ENCODE measurements at places on chromosomes 4 and X. TPM values are rescaled to one million over a fixed set of nuclear protein-coding genes. Genes with fewer than 3 reads are reported as not detected.

Gene CHST7
- total RNA-seq = 29.0 TPM

Gene SLC35A2
- total RNA-seq = 13.8 TPM

Gene PROM1
- total RNA-seq = 5.8 TPM

Gene CD40LG
- 0.41 TPM for total RNA-seq

GRCh38 chr4:157667836-157668235 is 447.3 kb downstream of the GRIA2 start:
- DNase-seq = no peak

DNA sequence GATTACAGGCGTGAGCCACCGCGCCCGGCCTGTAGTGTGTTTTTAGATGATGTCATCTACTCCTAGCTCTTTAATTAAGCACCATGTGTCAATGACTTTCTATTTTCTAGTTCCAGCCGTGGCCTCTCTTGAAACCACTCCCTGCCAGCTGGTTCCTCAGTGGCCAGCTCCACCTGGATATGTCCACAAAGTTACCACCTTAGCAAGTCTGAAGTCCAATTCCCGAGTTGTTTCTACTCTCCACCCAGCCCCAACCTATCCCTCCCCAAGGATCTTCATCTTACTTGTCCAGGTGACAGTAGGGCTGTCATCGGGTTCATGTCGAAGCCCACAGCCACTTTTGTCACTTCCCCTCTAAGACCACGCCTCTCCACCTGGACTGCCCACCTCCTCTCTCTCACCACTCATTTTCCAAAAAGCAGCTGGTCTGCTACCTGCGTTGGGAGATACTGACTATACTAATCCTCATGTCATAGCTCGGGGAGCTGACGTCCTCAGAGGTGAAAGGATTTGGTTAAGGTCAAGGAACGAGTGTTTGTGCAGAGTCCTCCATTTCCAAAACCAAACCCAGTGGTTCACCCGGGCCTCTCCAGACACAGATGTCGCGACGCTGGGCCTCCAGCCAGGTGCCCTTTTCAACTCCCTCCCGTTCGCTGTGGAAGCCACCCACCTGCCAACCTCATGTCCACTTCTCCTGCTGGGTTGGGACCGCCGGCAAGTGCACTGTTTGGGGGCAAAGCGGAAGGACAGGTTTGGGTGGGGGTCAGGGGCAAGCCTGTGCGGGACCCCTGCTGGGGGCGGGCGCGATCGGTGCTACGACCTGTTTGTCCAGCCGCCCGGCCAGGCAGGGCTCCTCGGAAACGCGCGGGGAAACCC is 704 bp downstream of the FAM3A start:
- no peak for DNase-seq

- no peak for DNase-seq
Observed at GRCh38 chr4:154616731-154617130, 4.3 kb upstream of the FGG start.

DNA sequence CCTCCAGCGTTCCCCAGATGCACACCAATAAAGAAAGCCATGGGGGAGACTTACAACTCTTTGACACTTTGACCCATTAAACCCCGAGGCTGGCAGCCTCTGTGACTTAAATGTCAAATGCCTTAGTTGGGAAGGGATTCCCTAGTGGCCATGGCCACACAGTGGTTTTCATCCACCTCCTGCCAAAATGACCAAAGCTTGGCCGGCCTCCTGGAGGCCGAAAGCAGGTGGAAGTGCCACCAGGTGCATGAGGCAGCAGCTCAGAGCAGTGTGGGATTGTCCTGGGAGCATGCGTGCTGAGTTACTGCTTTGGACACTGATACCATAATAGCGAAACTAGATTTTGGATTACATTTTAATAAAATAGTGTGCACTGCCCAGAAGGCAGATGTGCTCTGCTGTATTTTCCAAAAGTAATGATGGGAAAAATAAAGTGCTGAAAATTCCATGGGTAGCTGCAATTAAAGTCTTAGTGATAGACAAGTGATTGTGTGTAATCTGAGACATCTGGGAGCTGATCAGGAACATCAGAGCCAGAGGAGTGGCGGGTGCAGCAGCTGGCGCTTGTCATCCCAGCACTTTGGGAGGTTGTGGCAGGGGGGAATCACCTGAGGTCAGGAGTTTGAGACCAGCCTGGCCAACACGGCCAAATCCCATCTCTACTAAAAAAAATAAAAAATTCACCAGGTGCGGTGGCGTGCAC is 39.8 kb upstream of the TADA2B start:
- no peak for DNase-seq

GRCh38 chr4:26105815-26106699 is 192.0 kb downstream of the SMIM20 start:
- DNase-seq = no peak

DNA sequence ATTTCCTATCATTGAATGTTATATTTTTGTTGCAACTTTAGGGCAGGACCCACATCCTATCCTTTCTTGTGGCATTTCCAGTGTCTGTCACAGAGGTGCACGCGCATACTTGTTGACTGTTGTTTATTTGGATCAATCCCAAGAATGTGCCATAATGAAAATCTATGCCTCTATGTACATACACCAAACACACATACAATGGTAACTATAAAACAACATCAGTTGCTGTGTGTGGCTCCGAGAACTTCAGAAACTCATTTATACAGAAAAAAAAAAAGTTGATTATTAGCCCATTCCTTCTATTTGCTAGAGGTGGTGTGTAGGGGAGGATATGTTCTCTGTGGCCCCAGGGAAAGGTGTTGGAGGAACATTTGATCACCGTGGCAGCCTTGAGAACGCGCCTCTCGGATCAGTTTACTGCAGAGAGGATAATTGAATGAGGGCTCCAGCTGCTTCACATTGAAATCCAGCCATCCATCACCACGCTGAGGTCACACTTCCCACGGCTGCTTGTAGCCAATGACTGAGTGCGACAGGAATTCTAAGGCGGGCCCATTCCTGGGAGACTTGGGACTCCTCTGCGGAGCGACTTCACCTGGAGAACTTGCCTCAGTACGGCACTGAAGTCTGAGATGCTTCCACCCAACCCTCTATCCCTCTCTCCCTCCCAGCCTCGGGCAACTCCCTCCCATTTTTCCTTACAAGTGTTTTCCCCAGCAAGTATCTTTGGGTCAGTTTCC is 19.5 kb downstream of the SMPX start:
- no peak for DNase-seq

DNA sequence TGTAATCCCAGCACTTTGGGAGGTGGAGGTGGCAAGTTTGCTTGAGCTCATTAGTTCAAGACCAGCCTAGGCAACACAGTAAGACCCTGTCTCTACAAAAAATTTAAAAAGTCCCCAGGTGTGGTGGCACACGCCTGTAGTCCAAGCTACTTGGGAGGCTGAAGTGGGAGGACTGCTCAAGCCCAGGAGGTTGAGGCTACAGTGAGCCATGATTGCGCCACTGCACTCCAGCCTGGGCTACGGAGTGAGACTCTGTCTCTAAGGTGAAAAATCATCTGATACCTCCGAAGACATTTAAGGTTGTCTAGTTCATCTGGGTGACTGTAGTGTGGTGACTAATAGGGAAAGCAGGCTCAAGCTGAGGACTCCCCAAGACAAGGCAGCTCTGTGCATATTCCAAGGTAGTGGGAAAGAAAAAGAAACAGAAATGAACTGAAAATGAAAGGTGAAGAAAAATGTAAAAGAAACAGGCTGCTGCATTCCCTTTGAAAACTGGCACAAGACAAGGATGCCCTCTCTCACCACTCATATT is 23.3 kb downstream of the FRYL start:
- DNase-seq = no peak

GRCh38 chr4:173218411-173219125 is 50.0 kb downstream of the GALNT7 start:
- no peak for DNase-seq

- peak; percentile 35 for DNase-seq
Observed at GRCh38 chr4:6548201-6548881, 26.6 kb upstream of the MAN2B2 start.

GRCh38 chr4:13830449-13830848 is 202.9 kb upstream of the BOD1L1 start:
- DNase-seq = peak; percentile 23

GRCh38 chr4:116058129-116058528 is 944.7 kb upstream of the NDST4 start:
- DNase-seq = no peak

DNA sequence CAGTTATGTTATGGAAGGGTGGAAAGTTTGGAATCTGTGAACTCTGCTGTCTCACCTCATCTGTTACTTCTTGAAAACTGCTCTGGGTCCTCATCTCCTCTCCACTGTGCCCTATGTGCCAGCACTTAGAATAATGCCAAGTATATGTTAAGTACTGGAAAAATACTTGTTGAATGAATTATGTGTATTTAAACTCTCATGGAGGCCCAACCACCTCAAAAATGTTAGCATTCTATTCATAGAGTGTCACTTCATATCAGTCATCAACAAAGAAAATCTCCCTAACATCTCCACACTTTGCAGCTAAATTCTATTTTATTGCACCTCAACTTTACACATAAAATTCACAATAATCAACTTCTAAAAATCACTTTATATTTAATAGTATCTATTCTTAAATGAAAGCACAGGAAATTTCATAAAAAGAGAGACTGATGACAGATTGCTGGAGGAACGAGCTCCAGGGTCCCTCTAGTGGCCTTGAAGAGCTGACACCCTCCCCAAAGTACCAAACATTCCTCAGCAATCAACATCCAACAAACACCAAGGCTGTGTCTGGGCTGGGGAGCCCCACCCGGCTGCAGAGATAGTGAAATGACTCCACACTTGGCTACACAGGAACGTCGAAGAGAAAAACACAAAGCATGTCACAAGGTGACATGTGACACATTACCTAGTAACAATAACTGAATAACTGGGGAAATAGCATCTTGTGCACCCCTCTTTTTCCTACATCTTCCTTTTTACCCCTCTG is 45.8 kb downstream of the SLC39A8 start:
- peak; percentile 37 for DNase-seq

GRCh38 chr4:41678086-41678816 is 70.3 kb downstream of the PHOX2B start:
- no peak for DNase-seq

DNA sequence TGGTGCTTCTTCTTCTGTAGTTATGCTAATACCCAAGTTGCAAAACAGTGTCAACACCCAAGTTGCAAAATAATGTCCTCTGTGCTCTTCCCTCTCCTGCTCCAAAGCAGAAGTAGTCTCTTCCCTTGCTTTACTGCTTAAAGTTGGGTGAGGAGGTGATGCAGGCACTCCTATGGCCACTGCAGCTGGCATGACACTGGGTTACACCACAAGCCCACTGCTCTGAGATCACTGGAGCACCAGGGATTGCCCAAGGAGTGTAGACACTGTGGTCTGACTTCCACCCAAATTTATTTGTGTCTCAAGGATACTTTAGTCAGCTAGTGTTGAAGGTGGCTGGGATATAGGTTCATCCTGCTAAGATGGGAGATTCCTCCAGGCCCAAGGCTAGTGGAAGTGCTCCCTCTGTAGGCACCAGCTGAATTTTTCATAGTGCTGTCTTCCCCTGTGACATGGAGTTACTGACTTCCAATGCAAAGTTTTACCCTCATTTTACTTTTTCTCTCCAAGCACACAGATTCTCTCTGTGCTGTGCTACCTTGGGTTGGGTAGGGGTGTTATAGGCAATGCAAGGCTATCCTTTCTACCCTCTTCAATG is 196.2 kb upstream of the TENT5D start:
- DNase-seq = no peak

- no peak for DNase-seq
Observed at GRCh38 chr4:142474398-142475087, 371.6 kb downstream of the INPP4B start.
